ENCODE measurements at places on chromosomes 3 and 15. TPM values are rescaled to one million over a fixed set of nuclear protein-coding genes. Genes with fewer than 3 reads are reported as not detected.

DNA sequence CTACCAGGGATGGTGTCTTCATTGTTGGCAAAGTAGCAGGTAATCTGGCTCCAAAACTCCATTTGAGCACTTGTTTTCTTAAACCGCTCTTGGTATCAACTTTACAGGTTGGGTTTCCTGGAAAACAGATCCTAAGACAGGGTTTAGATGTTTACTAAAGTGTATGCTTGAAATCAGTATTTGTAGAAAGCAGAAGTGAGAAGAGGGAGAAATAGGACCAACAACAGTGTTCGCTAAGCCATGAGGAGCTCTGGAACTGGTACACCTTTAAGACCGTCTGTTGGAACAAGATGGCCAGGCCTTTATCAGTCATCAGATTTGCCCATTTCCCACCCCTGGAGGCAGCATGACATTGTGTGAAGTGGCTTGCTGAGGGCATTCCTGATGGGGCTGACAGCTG is 171.0 kb upstream of the COL8A1 start:
- no peak overlapping the region for H3K27ac ChIP-seq
- no peaks in the 10 kb centered on the region for H3K27me3 ChIP-seq
- H3K4me3 ChIP-seq, result no peak overlapping the region
- H3K4me1 ChIP-seq, result no peaks in the 10 kb centered on the region

GOLGA8T gene
- not detected for total RNA-seq

DNA sequence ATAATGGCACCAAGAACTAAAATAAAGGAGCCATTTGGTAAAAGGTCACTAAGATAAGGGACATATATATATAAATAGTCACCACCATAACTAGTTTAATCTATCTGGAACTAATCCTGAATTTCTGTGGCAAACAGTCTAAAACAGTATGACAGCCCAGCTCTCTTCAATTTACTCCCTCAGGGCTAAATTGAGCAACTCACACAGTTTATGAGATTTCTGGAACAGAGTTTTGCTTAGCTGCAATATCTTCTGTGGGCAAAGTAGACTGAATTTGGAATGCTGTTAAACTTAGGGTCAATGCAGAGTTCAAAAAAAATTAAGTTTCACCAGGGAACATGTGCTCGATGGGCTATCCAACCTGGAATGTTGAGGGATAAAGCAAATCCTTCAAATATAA is 70.1 kb upstream of the VEPH1 start:
- H3K27ac ChIP-seq, result no peak overlapping the region
- H3K4me1 ChIP-seq, result no peaks in the 10 kb centered on the region
- H3K36me3 ChIP-seq, result no peaks in the 10 kb centered on the region
- no peak for DNase-seq
- H3K4me3 ChIP-seq, result no peak overlapping the region

GRCh38 chr3:87541723-87542122 is 265.3 kb upstream of the POU1F1 start:
- no peaks in the 10 kb centered on the region for H3K4me1 ChIP-seq
- no peak overlapping the region for H3K4me3 ChIP-seq
- H3K36me3 ChIP-seq, result no peaks in the 10 kb centered on the region
- DNase-seq, result no peak
- H3K27ac ChIP-seq, result no peak overlapping the region
- no peaks in the 10 kb centered on the region for H3K27me3 ChIP-seq

TLR9 gene
- total RNA-seq, result 10.4 TPM

- H3K4me3 ChIP-seq, result no peak overlapping the region
- no peak overlapping the region for H3K27ac ChIP-seq
- no peaks in the 10 kb centered on the region for H3K27me3 ChIP-seq
- no peak for DNase-seq
Measured at GRCh38 chr3:59245859-59246501, 196.2 kb upstream of the CFAP20DC start.

TNFSF10 gene
- total RNA-seq, result 7.4 TPM

- DNase-seq, result peak; percentile 88
- H3K27ac ChIP-seq, result peak within 1 kb of the TSS; percentile 66
- H3K27me3 ChIP-seq, result no peaks in the 10 kb centered on the region
Measured at GRCh38 chr15:78131295-78132061, at the start of gene CIB2. CIB2 (minus strand) TSS chr15:78131445; CDS start chr15:78131215, 230 bp downstream.

SPSB4 gene
- not detected for total RNA-seq

DNA sequence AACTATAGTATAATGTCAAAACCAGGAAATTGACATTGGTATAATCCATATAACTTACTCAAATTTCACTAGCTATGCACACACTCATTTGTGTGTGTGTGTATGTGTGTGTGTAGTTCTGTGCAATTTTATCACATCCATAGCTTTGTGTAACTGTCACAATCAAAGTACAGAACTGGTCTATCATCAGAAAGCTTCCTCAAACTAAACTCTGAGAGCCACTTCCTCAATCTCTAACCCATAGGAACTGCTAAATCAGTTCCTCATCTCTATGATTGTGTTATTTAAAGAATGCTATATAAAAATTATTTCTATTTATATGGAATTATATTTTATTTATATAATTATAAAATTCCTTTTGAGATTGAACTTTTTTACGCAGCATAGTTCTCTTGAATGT is 18.1 kb downstream of the LNP1 start:
- H3K36me3 ChIP-seq, result no peaks in the 10 kb centered on the region
- peaks cover 7% of the 10 kb centered on the region for H3K4me1 ChIP-seq
- no peaks in the 10 kb centered on the region for H3K27me3 ChIP-seq
- H3K27ac ChIP-seq, result no peak overlapping the region
- H3K4me3 ChIP-seq, result no peak overlapping the region

FANCD2 gene
- 31.4 TPM for total RNA-seq

- H3K27ac ChIP-seq, result no peak overlapping the region
- no peak overlapping the region for H3K4me3 ChIP-seq
- no peaks in the 10 kb centered on the region for H3K27me3 ChIP-seq
- no peak for DNase-seq
- H3K36me3 ChIP-seq, result no peaks in the 10 kb centered on the region
Measured at GRCh38 chr3:26018889-26019288, 229.0 kb downstream of the OXSM start.

DNA sequence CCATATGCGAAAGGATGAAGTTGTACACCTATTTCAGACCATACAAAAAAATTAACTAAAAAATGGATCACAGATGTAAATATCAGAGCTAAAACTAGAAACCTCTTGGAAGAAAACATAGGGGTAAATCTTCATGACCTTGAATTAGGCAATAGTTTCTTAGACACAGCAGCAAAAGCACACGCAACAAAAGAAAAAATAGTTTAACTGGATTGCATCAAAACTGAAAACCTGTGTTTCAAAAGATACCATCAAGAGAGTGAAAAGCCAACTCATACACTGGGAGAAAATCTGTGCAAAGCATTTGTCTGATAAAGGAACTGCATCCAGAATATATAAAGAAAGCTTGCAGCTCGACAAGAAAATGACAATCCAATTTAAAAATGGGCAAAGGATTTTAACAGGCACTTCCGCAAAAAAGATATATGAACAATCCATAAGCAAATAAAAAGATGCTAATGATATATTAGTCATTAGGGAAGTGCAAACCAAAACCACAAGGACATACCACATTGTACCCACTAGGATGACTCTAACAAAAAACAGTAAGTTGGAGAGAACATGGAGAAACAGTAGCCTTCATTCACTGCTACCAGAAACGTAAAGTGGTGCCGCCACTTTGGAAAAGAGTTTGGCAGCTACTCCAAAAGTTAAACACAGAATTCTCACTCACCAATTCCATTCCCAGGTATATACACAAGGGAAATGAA is 263.1 kb downstream of the ADAMTS17 start:
- no peak for DNase-seq
- no peaks in the 10 kb centered on the region for H3K4me1 ChIP-seq
- no peaks in the 10 kb centered on the region for H3K27me3 ChIP-seq
- H3K27ac ChIP-seq, result no peak overlapping the region

GRCh38 chr15:46996359-46996758 is 720.9 kb upstream of the SEMA6D start:
- H3K27me3 ChIP-seq, result no peaks in the 10 kb centered on the region
- DNase-seq, result no peak
- H3K4me1 ChIP-seq, result no peaks in the 10 kb centered on the region

DNA sequence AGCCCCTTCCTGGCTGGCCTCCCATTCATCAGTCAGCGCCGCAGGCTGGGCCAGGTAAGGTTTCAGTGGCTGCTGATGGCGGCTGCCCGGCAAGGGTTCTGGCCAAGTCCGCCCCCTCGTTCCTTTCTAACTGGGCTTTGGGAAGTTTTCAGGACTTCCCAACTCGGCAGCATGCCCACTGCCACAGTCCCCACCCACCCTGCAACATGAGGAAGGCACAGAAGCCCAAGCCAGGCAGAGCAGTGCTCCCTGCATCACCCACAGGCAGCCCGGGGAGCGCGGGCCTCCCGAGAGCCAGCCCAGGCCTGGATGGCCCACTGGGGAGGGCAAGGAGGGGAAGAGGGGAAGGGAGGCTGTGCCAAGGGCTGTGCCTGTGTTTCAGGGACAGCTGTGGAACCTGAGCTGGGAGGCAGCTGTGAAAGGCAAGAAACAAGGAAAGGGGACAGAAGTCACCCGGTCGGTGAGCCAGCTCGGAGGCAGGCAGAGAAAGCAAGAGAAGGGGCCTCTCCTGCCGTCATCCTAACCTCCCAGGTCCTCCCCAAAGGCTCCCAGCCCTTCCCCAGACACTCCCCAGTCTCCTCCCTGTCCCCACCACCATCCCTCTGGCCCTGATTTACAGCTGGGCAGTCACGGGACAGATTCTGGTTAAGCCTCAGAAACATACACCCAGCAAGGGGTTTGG is 73.9 kb downstream of the CPN2 start:
- no peaks in the 10 kb centered on the region for H3K4me1 ChIP-seq
- H3K27me3 ChIP-seq, result peaks cover 21% of the 10 kb centered on the region
- no peaks in the 10 kb centered on the region for H3K36me3 ChIP-seq
- H3K4me3 ChIP-seq, result no peak overlapping the region
- no peak overlapping the region for H3K27ac ChIP-seq

LINGO1 gene
- total RNA-seq, result not detected

DNA sequence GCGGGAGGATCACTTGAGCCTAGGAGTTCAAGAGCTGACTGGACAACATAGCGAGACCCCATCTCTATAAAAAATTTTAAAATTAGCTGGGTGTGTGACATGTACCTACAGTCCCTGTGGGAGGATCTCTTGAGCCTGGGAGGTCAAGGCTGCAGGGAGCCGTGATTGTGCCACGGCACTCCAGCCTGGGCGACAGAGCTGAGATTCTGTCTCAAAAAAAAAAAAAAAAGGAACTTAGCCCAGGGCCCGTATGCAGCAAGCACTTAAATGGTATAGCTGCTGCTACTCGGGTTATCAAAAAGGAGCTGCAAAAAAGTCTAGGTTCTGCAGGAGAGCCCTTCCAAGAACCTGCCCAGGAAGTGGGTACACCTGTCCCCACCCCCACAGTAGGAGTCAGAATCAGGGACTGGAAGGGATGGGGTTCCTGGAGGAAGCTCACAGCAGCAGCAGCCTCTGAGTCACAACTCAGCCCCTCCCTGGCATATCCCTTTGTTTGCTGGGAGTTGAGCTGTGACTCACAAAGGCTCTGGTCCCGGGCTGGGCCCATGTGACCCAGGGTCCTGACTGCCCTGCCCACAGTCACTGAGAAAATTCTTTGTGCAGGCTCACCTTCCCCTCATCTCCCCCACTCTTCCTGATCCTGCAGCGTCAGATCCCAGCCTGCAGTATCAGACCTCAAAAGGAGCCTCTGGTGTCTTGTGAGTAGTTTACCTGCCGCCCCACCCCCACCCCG is at the start of gene SPATA12:
SPATA12 (plus strand) TSS at position 576 of the 733 bp plus-strand sequence. CDS start 13,031 bp downstream, outside the sequence.
- peaks cover 3% of the 10 kb centered on the region for H3K4me1 ChIP-seq
- H3K36me3 ChIP-seq, result no peaks in the 10 kb centered on the region
- no peak within 1 kb of the TSS for H3K4me3 ChIP-seq
- H3K27me3 ChIP-seq, result peaks cover 47% of the 10 kb centered on the region

DNA sequence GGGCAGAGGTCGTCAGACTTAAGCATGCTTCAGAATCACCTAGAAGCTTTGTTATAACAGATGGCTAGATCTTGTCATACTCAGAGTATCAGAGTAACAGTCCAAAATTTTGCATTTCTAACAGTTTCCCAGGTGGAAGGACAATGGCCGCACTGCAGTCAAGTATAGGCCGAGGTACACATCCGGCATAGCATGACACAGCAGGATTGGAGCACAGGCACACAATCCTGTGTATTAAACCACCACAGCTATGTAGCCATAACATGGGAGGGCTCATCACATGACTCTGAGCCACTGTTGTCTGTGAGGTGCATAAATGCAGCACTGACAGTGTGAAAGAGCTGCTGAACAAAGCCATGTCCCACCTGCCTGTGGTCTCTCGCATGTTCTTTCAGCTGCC is 85.7 kb upstream of the RNF7 start:
- no peak for DNase-seq
- H3K36me3 ChIP-seq, result no peaks in the 10 kb centered on the region
- no peak overlapping the region for H3K4me3 ChIP-seq
- H3K27ac ChIP-seq, result no peak overlapping the region
- H3K4me1 ChIP-seq, result no peaks in the 10 kb centered on the region

CCR3 gene
- not detected for total RNA-seq

DNA sequence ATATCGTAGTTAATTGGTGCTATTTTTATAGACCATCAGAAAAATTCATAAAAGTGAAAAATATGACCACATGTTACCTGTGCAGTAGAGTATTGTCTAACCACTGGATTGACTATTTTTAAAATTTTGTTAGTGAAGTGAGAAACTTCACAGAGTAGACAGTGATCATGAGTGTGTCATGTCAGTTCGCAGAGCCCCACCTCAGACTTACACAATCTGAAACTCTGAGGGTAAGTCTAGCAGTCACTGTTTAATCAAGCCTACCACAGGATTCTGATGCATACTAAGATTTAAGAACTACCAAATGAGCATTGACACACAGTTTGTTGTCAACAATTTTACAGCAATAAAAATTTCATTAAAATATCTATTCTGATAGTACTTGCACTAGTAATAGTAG is 552.9 kb upstream of the SUCLG2 start:
- DNase-seq, result no peak
- H3K36me3 ChIP-seq, result no peaks in the 10 kb centered on the region
- no peaks in the 10 kb centered on the region for H3K4me1 ChIP-seq
- no peak overlapping the region for H3K27ac ChIP-seq
- H3K27me3 ChIP-seq, result no peaks in the 10 kb centered on the region

DNA sequence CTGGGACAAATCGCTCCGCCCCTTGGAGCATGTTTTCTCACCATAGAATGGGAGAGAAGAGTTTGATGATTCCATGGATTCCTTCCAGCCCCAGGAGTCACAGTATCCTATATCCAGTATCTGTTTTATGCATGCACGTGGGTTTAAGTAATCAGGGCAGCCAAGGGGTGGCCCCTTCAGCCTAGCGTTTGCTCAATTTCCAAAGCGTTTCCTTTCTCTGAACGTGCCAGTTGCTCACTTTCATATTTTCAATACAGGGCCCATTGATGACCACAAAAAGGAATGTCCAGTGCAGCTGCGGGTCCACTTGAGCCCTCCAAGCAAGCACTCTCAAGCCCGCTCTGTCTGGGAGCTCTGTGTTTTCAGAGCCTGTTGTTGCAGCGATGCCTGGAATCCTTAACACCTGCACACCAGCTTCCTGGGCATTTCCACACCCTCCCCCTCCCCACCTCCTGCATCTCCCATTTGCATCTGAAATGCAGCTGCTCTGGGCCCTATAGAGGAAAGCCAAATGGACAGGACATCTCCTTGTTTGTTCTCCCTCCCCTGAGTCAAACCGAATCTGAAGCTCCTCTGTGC is 164.3 kb upstream of the LPP start:
- no peak for DNase-seq
- no peak overlapping the region for H3K27ac ChIP-seq
- H3K4me3 ChIP-seq, result no peak overlapping the region
- H3K4me1 ChIP-seq, result peaks cover 15% of the 10 kb centered on the region
